Tongue (tissue), 3 donors: ENCODE measurements at places on chromosomes 7 and 10.

GRCh38 chr7:28407651-28408050 lies 4.7 kb upstream of the CREB5 start:
- DNase-seq = peak; percentile 50

DNA sequence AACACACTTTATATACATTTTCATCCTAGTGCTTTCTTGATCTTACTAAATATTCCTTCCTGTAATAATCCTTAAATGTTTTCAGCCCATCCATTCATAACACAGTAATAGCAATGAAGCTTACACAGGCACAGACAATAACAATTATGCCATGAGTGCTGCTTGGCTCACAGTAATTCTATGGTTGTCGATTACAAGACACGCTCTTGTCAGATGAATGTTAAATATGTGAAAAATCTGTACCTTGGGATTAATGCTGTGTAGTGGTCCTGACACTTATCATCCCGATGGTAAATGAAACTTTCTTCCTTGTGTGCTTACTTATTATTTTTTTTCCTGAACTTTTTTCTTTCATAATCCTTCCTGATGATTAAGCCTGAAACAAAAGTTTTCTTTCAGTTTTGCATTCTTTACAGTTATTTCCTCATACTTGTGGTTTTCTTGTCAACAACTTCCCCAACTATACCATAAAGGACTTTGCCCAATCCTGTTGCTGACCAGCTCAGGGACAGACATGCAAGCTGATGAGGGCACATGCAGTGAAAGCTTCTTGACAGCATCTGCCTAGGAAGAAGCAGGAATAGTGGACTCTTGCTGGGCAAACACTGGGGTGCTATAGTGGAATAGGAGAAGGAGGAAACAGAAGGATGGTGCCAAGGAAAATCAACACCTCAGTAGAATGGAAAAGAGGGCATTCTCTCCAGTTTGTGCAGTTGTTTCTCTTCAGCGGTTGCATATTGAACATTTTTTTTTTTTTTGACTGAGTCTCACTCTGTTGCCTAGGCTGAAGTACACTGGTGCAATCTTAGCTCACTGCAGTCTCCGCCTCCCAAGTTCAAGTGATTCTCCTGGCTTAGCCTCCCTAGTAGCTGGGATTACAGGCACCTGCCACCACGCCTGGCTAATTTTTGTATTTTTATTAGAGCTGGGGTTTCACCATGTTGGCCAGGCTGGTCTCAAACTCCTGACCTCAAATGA lies 6.7 kb upstream of the MGAM2 start:
- DNase-seq = peak; percentile 14

DNA sequence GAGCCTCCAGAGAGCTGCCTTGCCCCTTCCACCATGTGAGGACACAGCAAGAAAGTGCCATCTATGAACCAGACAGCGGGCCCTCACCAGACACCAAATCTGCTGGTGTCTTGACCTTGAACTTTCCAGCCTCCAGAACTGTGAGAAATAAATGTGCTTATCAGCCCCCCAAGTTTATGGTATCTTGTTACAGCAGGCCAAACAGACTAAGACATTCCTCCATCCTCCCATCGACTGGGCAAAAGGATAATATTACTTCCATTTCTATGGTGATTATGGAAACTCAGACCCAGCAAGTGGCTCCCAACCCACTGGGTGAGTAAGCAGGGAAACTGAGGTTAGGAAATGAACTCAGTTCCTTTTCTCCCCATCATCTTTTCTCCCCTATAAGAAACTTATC lies 288.4 kb downstream of the KCNMA1 start:
- no peak for DNase-seq

- DNase-seq = no peak
Observed at GRCh38 chr10:116109481-116109880, 163.5 kb downstream of the GFRA1 start.

GRCh38 chr7:79244482-79244881 lies 209.0 kb downstream of the MAGI2 start:
- no peak for DNase-seq

DNA sequence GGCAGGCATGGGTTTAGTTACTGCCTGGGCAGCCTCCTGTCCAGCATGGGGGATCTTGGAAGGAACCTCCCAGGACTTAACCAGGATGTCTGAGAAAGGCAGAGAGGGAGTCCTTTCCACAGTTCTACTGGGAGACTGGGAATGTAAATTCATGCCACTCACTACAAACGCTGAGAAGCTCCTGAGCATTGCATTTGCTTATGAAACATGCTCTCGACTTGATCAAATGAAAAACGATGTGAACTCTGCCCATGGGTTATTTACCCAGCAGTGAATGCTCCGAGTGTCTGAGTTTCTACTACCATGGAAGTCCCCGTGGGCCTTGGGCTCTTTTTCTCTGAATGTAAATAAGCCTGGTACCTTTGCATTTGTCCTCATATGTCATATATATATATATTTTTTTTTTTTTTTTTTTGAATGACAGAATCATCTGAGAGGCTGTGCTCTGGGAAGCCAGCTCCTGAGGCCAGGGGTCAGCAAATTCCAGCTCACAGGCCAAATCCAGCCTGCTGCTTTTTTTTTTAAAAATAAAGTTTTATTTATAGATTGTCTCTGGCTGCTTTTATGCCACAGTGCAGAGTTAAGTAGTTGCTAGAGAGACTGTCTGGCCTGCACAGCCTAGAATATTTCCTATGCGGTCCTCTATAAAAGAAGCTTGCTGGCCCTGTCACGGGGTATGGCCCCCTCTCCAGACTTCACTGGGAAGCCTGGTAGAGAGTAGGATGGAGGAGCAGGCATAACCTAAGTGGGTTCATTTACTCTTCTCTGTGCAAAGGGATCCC lies 21.4 kb upstream of the RAPGEF5 start:
- no peak for DNase-seq

DNA sequence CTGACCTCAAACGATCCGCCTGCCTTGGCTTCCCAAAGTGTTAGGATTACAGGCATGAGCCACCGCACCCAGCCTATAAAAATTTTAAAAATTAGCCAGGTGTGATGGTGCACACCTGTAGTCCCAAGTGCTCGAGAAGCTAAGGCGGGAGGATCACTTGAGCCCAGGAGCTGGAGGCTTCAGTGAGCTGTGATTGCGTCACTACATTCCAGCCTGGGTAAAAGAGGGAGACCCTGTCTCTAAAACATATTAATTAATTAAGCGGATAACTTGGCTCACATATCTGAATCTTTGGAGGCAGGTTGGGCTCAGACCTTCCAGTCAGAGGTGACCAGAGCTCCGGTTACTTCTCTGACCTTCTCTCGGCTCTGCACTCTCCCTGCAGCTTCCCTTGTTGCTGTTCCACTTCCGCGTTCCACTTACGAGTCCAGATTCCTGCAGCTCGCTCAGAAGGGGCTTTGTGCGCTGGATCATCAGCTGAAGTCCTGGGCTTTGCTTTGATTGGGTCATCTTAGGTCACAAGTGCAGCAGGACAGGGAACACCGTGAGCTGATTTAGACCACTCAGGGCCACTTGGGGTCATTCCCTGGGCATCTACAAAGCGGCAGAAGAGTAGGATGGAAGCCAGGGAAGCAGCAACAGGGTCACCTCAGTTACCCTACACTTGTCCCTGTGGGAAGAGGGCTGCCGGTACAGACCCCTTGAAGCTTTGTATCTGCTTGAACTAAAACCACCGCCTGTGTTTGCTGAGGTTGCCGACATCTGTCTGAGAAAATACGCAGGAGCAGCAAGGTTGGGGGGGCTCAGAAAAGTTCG lies 2.0 kb upstream of the ARPC1B start:
- peak; percentile 38 for DNase-seq

DNA sequence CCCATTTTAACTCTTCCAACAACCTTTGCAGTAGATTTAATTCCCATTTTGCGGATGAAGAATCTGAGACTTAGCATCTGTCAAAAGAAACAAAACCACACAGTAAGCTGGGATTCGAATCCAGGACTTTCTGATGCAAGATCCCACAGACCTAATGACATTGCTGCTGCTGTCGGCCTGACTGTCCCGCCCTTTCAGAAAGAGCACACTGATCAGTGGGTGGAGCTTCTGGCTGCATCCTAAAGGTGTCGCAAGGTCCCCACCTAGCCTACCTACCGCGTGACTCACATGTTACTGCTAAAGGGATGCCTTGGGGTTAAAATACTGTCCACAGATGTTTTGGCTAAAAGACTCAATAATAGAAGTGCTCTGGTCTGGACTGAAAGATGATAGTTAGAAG lies 134.7 kb downstream of the EMX2 start:
- no peak for DNase-seq

GRCh38 chr7:142327628-142328405 lies 70.0 kb upstream of the PRSS58 start:
- DNase-seq = peak; percentile 42

- no peak for DNase-seq
Observed at GRCh38 chr7:133822001-133822641, 305.0 kb upstream of the LRGUK start.

- DNase-seq = no peak
Observed at GRCh38 chr10:103277713-103278536, 987 bp downstream of the INA start.

DNA sequence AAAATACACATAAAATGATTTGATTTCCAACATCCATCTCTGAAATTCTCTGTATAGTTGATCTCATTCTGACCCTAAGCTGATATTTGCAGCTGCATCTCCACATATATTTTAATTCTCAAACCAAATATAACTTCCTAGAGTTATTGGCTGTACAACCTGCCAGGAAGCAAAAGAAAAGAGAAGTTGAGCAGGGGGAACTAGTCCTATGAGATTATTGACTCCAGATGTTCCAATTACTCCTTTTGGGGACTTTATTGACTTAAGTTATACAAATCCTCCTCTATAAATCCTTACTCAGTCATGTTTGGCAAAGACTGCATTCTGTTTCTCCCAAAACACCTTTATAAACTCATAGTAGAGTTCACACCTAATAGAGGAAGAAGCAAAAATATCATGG lies 599.4 kb upstream of the ANKRD30A start:
- peak; percentile 39 for DNase-seq

DNA sequence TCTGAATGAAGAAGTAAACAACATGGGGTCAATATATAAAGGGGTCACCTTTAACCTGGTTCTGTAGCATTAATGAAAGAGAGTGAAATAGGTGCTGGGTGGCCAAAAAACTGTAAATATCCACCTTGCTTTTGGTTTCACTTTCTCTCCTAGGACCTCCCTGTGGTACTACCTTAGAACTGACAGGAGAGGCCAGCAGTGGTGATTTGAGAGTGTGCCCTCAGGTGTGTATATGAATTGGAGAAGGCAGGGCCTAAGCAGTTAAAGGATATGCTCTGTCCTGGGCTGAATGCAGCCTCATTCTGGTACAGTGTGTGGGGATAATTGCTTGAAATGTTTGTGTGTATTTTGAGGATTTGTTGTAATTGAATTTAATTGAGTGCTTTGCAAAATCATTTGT lies 62.0 kb downstream of the BBS9 start:
- DNase-seq = no peak

DNA sequence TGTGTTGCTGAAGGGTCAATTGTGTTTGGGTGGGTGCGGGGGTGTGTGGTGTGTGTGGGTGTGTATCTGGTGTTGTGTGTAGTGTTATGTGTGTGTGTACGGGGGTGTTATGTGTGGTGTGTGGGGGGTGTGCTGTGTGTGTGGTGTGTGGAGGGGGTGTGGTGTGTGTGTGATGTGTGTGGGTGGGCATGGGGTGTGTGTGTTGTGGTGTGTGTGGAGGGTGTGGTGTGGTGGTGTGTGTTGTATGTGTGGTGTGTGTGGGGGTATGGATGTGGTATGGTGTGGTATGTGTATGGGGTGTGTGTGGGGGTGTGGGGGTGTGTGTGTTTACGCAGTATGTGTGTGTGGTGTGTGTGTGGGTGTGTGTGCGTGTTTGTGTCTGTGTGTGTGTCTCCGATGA lies 110.8 kb downstream of the ZNF22 start:
- DNase-seq = no peak

- no peak for DNase-seq
Observed at GRCh38 chr7:41975849-41976248, 261.2 kb downstream of the GLI3 start.

DNA sequence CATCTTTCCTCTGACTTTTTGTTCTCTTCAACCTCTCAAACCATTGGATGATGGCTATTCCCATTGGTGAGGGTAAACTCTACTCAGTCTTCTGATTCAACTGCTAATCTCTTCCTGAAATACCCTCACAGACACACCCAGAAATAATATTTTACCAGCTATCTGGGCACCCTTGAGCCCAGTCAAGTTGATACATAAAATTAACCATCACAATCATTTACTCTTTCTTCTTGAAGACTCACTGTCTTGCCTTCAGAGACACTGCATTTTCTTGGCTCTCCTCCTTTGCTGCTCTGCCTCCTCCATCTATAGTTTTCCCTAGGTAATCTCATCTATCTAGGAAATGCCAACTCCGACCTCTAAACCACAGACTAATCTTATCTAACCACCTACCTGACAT lies 12.6 kb upstream of the PRRT4 start:
- DNase-seq = no peak

DNA sequence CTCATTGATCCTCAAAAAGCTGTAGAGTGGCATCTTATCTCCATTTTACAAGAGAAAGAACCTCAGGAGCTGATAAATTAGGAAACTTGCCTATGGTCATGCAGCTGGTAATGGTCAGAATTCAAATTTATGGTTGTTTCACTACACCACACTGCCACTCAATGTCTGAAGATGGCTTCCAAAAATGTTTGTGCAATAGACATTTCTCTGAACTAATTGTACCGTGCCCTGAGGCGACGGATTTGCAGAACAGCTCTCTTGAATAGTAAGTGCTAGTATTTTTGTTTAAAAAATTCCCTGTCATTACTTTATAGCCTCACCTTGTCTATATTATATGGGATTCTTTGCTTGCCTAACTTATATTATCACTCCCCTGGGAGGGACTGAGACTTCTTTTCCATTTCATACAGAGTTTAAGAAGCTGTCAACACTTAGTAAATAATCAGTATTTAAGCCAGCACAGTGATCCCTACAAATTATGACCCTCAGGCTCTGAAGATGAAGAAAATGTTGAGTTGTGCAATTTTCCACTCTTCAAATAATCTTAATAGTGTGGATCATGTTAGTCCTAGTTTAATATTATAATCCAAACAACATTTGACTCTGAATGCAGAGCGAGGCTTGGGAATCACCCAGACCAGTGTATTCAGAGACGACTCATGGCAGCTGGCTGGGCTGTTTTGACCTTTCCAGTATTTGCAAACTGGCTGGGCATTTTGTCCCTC lies 346.6 kb downstream of the PTEN start:
- DNase-seq = peak; percentile 36

GRCh38 chr7:158601090-158601489 lies 13.5 kb upstream of the PTPRN2 start:
- DNase-seq = no peak

DNA sequence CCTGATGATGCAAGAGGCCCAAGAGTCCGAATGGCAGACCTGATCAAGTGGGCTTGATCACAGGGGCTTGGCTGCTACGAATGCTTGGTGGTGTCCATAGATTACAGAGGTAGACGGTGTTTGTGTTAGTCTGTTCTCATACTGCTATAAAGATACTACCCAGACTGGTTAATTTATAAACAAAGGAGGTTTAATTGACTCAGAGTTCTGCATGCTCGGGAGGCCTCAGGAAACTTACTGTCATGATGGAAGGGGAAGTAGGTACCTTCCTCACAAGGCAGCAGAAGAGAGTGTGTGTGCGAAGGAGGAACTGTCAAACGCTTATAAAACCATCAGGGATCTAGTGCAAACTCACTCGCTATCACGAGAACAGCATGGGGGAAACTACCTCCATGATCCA lies 268.9 kb upstream of the KLF6 start:
- DNase-seq = no peak

GRCh38 chr10:93272884-93273675 lies 199.4 kb downstream of the CYP26A1 start:
- DNase-seq = no peak

- no peak for DNase-seq
Observed at GRCh38 chr10:86770412-86770960, 14.1 kb downstream of the BMPR1A start.

GRCh38 chr7:8390262-8390626 lies 43.2 kb upstream of the NXPH1 start:
- no peak for DNase-seq
